SHP77 (cell line): ENCODE measurements at places on chromosomes 6 and 20.

DNA sequence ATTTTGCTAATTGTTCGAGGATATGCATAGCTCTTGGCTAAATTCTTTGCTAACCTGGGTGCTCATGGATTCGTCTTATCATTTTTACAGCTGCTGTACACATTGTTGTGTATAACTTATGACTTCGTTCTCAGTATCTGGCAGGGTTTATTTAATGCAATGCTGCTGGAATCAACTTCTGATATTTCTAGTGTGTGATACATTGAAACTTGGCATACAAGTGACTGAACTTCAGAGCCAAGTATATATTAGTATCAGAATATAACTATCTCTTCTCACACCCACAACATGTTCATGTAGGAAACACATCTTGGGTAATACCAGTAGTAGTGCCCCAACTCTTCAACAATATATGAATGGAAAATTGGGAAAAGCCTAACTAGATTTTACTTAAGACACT is 764.2 kb downstream of the TENT5A start:
- DNase-seq, result no peak

DNA sequence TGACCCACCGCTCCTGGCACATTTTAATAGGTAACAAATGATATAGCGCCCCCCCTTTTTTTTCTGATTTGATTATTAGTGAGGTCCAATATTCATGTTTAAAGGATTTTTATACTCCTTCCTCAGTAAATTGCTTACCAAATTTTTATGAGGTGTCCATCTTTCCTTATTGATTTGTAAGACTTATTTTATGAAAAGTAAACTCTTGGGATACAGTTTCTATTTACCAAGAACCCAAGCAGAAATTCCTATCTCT is 25.1 kb downstream of the TRIM27 start:
- no peak for DNase-seq

DNA sequence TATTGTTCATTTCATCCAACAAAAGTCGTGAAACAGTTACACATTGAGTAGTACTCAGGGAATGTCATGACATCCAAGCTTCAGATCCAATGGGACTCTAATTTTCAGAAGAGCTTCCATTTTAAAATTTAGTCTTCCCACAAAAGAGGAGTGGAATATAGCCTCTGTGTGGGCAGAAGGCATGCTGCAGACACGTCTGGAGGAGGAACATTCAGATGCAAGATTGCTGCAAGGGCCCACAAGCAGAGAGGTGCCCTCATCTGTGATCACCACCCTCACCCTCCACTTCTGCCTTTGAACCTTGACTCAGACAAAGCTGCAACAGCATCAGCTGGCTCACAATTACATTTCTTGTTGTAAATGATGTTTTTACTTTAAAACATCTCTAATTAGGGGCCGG is 29.9 kb downstream of the NRN1 start:
- no peak for DNase-seq

DNA sequence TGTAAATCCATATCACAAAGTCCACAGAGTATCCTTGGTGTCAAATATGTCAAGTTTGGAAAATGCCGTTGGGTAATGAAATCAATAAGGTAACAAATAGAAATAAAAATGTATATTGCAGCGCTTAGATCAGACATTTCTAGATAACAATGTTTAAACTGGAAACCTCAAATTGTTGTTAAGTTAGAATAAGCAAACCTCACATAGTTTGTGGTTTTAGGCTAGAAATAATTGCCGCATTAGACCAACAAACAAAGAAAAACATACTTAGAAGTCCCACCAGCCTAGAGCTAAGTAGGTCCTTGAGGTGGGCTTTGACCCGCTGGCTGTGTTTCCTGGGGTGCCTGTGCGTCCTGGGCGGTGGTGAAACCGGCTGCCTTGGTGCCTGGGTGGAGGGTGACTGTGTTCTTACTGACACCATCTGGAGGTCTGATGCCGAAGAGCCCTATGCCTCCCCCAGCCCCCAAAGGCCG is 71.4 kb downstream of the DACT2 start:
- DNase-seq, result no peak

GRCh38 chr6:112752305-112752704 is 405.2 kb downstream of the RFPL4B start:
- no peak for DNase-seq
